ENCODE measurements at places on chromosomes 5 and 9. TPM values are rescaled to one million over a fixed set of nuclear protein-coding genes. Genes with fewer than 3 reads are reported as not detected.

The CDK9 gene
- polyA plus RNA-seq = 38.2 TPM

The ELOVL7 gene
- 0.11 TPM for polyA plus RNA-seq

The TMEM250 gene
- 8.8 TPM for polyA plus RNA-seq

The TMOD1 gene
- polyA plus RNA-seq = 0.10 TPM

The PTGDS gene
- 9.6 TPM for polyA plus RNA-seq

The OTP gene
- not detected for polyA plus RNA-seq

The SLC36A3 gene
- polyA plus RNA-seq = not detected

The CYLC2 gene
- not detected for polyA plus RNA-seq

The IFNA2 gene
- not detected for polyA plus RNA-seq

The TSSK1B gene
- polyA plus RNA-seq = not detected

The BARHL1 gene
- polyA plus RNA-seq = not detected

The MTMR12 gene
- 15.7 TPM for polyA plus RNA-seq

The SH2D3C gene
- not detected for polyA plus RNA-seq

The LHX6 gene
- not detected for polyA plus RNA-seq

The DRD1 gene
- polyA plus RNA-seq = 0.11 TPM

The SPINK13 gene
- not detected for polyA plus RNA-seq

The CYSRT1 gene
- polyA plus RNA-seq = 0.56 TPM

The PCDHGC5 gene
- 2.5 TPM for polyA plus RNA-seq

The MYOZ3 gene
- 0.51 TPM for polyA plus RNA-seq

The GNA14 gene
- 0.11 TPM for polyA plus RNA-seq

The TAF11L2 gene
- polyA plus RNA-seq = not detected

The PSMB7 gene
- polyA plus RNA-seq = 396 TPM

The NOXA1 gene
- 0.06 TPM for polyA plus RNA-seq

The LSM11 gene
- 2.5 TPM for polyA plus RNA-seq

The SPDL1 gene
- polyA plus RNA-seq = 14.0 TPM

The PDZD2 gene
- polyA plus RNA-seq = 0.40 TPM

The DOK3 gene
- polyA plus RNA-seq = 0.50 TPM

The SMU1 gene
- polyA plus RNA-seq = 17.1 TPM

The FOXD4L3 gene
- polyA plus RNA-seq = not detected

The SPINK4 gene
- not detected for polyA plus RNA-seq

The CDH12 gene
- not detected for polyA plus RNA-seq

The WNT8A gene
- polyA plus RNA-seq = not detected

Measured in AG04450 (cell line).